ENCODE measurements at places on chromosomes 2 and 18.

DNA sequence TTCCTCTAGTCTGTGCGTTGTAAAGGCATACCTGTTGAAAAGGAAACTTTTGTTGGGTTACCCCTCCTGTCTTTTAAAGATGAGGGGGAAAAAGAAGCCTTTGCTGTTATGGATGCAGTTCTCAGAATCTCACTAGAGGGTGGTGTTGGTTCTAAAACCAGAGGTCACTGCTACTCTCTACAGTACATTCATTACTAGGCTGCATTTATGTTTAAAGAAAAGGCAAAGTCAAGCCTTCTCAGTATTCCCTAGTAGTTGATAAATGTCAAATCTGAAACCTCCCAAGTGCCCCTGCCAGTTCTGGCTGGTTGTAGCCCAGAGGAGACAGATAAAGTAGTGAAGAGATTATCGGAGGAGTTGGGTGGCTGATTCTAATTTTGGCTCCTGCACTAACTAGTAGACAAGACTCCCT, 1.4 kb upstream of the PLCL1 start:
- no peak for DNase-seq

GRCh38 chr2:150425121-150425955, 62.1 kb downstream of the RND3 start:
- no peak for DNase-seq

DNA sequence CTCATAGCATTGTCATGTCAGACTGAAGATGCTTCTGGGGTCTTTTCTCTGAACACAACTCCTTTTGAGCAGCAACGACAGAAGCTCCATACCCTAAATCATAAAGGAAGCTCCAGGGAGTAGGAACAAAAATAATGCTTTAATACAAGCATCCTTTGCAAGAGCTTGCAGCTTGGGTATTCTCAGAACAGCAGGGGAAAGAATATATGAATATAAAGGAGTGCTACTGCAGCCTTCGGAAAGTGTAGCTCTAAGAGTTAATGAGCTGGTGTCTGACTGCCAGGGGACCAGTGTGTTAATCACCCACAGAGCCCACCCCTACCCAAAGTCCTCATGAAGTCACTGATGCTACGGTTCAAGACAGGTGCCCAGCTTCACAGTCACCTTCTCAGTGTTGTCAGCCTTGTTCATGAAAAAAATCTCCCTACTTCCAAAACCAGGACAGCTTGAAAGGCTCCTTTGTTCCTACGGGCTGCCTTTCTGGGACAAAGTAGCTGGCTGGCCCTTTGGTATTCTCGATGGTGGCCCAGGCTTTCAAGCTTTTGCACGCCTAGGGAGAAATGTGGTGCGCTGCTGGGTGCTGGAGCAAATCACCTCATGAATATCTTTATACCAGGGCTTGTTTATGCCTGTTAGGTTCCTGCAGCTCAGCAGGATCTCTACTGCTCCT, 259.7 kb downstream of the CMPK2 start:
- no peak for DNase-seq

- no peak for DNase-seq
Observed at GRCh38 chr18:14768241-14768640, 20.3 kb downstream of the ANKRD30B start.

DNA sequence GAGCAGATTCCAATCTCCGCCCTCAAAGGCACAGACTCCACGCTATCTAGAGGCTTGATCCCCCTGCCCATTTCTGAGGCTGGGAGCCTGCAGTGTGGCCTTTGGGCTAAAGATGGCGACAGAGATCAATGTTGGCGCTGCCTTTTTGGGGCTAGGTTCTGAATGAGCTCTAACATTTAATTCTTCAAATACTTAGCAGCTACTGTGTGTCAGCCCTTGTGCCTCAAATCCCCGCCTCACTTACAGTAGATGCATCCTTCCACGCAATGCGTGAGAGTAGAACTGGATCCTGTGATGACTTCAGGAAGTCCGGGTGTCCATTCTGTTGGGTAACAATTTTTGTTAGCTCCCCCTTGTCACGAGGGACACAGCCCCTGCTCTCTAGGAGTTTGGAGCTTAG, 12.4 kb downstream of the IL1F10 start:
- no peak for DNase-seq

GRCh38 chr2:187612857-187613256, 58.6 kb upstream of the TFPI start:
- no peak for DNase-seq

DNA sequence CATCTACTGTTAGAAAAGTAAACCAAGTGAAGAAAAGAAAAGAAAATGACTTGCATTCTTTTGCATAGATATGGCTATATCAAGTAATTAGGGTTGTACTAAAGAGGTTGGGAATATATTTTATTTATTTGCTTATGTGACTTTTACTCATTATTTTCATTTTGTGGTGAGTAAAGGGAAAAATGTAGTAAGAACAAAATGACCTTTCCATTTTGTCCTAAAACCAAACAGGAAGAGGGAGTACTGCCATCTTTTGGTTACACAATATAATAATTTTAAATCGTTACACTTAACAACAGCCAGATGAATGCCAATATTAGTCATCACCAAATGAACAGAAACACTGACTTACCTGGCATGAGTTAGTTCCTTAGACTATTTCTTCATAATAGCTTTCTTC, 47.3 kb upstream of the NDUFV2 start:
- no peak for DNase-seq

- DNase-seq, result no peak
Observed at GRCh38 chr2:122885436-122885835, 1130.0 kb downstream of the TSN start.
